ENCODE measurements at places on chromosomes 16 and 17. TPM values are rescaled to one million over a fixed set of nuclear protein-coding genes. Genes with fewer than 3 reads are reported as not detected.

GPRC5C gene
- 8.9 TPM for polyA plus RNA-seq

CCL1 gene
- polyA plus RNA-seq = not detected

BICDL2 gene
- polyA plus RNA-seq = 12.7 TPM

TBC1D3K gene
- not detected for polyA plus RNA-seq

SOST gene
- polyA plus RNA-seq = not detected

All from GM23338 (cell line).